ENCODE measurements at places on chromosomes 7 and 10.

DNA sequence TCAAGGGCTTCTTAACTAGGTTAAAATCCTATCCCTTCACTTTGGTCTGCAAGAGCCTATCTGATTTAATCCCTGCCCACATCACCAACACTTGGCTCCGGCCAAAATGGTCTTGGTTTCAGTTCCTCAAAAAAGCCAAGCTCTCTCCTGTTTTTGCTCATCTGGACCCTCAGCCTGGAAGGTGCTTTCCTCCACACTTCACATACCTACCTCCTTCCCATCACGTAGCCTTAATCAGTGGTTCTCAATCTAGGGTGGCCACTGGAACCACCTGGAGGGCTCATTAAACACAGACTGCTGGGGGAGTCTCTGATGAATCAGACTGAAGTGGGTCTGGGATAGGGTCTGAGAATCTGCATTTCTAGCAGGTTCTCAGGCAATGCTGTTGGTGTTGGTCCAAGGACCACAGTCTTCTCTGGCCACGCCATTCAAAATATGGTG, 227.0 kb upstream of the AOAH start:
- DNase-seq = no peak

DNA sequence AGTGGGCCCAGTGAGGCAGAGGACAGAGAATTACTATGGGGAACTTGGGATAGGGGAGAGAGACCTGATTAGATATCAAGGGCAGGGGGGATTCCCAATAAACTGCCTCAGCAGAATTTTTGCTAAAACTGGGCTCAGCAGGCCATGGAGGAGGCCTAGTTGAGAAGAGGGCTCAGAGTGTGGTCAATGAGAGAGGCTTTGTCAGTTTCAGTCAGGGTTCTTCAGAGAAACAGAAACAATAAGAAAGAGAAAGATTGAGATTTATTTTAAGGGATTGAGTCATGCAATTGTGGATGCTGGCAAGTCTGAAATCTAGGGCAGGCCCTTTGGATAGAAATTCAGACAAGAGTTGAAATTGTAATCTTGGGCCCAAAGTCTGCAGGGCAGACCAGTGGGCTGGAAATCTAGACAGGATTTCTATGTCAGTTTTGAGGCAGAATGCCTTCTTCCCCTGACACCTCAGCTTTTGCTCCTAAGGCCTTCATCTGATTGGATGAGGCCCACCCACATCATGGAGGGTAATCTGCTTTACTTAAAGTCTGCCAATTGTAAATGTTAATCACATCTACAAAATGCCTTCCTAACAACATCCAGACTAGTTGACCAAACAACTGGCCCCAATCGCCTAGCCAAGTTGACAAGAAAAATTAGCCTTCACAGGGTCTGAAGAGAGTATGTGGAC, 33.5 kb upstream of the CCSER2 start:
- DNase-seq = no peak

DNA sequence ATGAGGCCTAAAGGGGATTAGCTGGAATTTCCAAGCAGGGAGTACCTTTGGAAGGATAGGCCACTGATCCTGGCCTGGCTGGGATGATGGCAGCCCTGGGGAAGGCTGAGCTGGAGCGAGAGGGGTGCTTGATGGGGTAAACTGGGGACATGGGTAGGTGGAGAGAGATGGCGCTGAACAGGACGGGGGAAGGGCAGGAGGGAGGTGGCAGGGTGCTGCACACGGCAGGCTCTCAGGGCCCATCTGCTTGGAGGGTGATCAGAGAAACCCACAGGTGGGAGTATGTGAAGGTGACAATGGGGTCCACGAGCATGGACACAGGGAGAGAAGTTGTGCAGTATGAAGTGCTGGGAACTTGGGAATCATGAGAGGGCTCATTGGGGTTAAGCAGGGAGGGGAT, 10.3 kb downstream of the MAT1A start:
- DNase-seq = no peak

GRCh38 chr7:2150445-2150815, 82.3 kb downstream of the MAD1L1 start:
- no peak for DNase-seq

- DNase-seq = no peak
Measured at GRCh38 chr7:140771826-140772225, 75.3 kb downstream of the NDUFB2 start.

- no peak for DNase-seq
Measured at GRCh38 chr7:51024867-51025266, 242.2 kb upstream of the GRB10 start.

DNA sequence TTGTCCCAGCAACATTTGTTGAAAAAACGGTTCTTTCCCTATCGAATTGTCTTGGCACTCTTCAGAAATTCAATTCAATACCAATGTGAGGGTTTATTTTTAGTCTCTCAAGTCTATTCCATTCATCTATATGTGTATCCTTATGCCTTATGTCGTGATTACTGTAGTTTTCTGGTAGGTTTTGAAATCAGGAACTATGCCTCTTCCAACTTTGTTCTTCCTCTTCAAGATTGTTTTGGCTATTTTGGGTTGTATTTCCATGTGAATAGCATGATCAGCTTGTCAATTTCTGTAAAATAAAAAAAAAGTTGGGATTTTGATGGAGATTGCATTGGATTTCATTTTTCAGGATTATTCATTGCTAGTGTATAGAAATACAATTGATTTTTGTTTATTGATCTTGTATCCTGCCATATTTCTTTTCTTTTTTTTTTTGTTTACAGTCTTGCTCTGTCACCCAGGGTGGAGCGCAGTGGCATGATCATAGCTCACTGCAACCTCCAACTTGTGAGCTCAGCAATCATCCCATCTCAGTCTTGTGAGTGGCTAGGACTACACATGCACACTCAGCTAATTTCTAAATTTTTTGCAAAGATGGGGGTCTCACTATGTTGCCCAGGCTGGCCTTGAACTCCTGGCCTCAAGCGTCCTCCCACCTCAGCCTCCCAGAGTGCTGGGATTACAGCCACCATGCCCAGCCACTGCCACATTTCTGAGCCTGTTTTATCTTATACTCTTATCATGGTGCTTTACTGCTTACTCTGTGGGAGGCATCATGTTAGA, 46.2 kb upstream of the MKLN1 start:
- no peak for DNase-seq

DNA sequence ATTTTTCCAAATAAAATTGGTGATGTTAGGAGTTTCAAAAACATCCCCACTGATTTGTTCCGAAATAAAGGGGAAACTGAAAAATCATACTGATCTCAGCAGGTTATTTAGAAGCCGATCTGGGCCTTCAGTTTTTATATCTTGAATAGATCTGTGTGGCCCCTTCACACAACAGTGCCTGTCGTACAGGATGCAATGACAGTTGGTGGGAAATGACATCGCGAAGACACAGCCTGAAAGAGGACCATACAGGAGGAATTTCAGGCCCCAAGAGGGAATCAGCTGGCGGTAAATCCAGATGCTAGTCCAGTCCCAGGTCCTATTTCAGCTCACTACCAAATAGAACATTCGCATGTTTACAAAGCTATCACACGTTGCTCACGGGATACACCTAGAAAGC, 3.0 kb downstream of the H2BK1 start:
- no peak for DNase-seq

DNA sequence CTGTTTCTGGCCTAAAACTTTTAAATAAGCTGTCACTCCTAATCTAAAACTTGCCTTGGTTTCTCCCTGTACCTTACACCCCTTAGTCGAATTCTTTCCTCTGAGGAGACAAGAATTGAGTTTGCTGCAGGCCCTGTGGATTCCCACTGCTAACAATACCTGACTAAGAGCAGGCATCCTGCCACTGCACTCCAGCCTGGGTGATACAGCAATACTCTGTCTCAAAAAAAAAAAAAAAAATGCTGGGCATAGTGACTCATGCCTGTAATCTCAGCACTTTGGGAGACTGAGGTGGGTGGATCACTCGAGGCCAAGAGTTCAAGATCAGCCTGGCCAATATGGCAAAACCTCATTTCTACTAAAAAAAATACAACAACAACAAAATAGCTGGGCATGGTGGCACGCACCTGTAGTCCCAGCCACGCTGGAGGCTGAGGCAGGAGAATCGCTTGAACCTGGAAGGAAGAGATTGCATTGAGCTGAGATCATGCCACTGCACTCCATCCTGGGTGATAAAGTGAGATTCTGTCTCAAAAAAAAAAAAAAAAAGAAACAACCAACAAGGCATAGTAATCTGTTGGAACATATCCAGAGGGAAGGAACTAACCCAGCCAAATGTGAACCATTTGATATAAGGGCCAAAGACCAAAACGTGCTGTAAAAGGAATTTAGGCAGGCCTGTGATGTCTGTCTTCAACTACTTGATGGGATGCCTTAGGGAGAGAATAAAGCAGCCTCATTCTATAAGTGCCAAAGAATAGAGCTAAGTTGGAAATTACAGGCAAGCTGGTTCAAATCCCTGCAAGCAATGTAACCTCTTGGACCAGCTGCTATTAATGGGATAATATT, 732.7 kb upstream of the AUTS2 start:
- DNase-seq = no peak

- no peak for DNase-seq
Measured at GRCh38 chr7:120170834-120171233, 102.1 kb upstream of the KCND2 start.

GRCh38 chr7:134804351-134804750, 24.9 kb downstream of the CALD1 start:
- DNase-seq = no peak

GRCh38 chr10:83952314-83952713, 187.0 kb upstream of the GHITM start:
- DNase-seq = no peak

- DNase-seq = no peak
Measured at GRCh38 chr10:6926971-6927370, 346.9 kb upstream of the PRKCQ start.

GRCh38 chr10:13820119-13820963, 233.6 kb downstream of the PRPF18 start:
- no peak for DNase-seq

GRCh38 chr7:7190142-7190541, 7.8 kb downstream of the C1GALT1 start:
- DNase-seq = no peak

DNA sequence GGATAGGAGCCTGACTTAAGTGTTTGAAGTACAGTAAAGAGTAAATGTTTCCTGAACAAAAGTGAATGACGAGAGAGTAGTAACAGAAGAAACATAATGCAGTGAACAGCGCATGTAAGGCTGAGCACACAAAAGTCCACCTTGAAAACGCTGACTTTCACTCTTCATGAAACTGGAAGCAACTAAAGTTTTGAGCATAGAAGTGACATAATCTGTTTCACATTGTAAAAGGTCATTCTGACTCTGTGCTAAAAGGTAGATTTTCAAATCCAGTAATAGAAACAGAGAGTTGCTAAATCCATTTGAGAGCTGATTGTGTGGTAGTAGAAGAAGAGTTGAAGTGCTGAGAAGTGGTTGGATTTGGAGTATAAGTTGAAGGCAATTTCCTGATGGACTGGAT, 1037.0 kb downstream of the CNTNAP2 start:
- no peak for DNase-seq

- DNase-seq = no peak
Measured at GRCh38 chr10:86187499-86188239, 178.9 kb downstream of the GRID1 start.

- DNase-seq = no peak
Measured at GRCh38 chr7:80453699-80454340, 58.0 kb downstream of the GNAT3 start.

- DNase-seq = no peak
Measured at GRCh38 chr10:110208614-110209453, 1.4 kb downstream of the MXI1 start.

DNA sequence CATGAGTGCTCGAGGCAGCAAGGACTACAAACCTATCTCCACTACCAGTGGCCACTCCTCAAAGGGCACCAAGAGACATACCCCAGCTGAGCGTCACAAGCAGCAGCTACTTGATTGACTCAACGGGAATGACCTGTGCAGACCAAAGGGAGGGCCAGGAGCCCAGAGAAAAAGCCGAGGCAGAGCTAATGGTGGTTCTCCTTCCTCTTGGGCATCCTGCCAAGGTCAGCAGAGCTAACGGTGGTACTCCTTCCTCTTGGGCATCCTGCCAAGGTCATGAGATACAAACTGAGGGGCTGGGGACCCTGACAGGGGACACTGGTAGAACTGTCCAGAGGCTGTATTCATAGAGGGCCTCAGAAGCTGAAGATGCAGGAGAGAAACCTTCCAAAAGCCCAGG, 60.4 kb downstream of the FAM53B start:
- no peak for DNase-seq

- no peak for DNase-seq
Measured at GRCh38 chr7:47337531-47337930, 244.4 kb downstream of the TNS3 start.

DNA sequence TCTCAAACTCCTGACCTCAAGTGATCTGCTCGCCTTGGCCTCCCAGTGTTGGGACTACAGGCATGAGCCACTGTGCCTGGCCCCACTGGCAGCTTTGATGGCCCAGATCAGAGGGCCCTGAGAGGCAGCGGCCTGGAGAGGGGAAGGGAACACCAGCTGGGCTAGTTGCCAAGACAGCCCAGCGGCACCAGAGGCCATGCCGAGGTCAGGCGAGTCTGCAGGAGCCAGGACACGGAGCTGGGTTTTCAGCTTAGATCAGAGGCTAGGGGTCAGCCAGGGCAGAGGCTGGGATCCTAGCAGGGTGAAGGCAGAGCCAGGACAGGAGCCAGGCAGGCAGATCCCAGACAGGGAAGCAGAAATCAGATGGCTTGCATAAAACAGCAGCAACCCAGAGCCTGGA, 92.9 kb downstream of the MYL10 start:
- no peak for DNase-seq

DNA sequence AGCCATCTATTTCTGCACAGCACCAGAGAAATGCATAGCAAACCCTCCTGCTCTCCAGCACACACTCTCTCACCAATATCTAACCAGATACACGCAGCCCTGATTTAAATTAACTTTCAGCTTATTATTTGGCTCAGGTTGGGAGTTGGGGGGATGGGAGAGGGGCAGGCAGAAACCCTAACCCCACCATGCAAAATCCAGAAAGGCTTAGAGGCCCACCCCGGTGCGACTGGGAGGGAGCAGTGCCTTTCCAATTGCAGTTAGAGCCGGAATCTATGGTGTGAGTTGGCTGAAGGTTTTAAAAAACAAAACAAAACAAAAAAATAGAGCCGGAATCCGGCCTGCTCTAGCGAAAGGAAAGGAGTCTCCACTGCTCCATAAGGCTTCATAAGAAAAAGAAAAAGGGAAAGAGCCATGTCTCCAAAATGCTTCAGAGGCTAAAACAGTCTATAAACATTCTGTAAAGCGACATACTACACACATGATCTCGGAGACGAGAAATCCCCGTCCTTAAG, 2.9 kb downstream of the IGF2BP3 start:
- no peak for DNase-seq

DNA sequence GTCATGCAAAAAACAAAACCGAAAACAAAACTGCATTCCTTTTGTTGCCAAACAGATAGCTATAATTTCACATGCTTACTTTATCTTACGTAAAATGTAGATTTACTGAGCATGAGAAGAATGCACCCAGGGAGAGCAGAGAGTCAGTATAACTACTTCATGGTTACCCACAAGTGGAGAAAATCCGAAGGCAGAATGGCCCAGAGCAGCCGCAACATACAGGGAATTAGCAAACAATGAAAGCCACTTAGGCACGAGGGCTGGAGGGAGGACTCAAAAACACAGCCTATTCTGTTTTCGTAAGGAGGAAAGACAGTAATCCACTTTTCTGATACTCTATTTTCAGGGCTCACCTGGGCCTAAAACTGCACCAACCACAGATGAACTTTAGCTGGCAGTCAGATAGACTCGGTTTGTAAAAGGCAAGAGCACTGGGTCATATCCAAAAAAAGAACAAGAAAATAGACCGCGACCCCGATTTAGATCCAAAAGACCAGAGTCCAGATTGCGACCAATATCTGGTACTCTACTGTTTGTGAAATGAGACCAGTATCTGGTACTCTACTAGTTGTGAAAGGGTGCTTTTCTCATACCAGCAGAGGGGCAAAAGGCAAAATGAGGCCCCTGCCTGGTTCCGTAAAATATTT, 1.3 kb downstream of the ITPRIP start:
- DNase-seq = no peak

Data from stimulated activated CD4-positive, alpha-beta T cell treated with anti-CD3 and anti-CD28 coated beads, TNF-alpha, amount 100 ng/mL, for 48 hours (primary cell).